ENCODE measurements at places on chromosomes 11 and 22.

DNA sequence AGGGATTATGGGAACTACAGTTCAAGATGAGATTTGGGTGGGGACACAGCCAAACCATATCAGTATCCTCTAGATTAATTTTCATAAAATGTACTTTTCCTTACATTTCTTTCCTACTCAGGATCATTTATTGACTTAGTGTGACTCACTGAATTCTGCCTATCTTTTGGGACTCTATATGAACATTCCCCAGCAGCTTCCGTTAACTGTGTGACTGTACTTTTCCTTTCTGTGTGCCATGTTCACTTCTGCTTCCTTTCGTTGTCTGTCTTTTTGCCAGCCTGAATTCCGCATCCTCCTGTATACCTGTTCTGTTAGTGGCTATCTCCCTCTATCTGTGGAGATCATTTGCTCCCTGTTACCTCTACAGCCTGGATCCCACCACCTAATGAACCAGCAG lies 48.8 kb downstream of the SPECC1L start:
- DNase-seq, result no peak

DNA sequence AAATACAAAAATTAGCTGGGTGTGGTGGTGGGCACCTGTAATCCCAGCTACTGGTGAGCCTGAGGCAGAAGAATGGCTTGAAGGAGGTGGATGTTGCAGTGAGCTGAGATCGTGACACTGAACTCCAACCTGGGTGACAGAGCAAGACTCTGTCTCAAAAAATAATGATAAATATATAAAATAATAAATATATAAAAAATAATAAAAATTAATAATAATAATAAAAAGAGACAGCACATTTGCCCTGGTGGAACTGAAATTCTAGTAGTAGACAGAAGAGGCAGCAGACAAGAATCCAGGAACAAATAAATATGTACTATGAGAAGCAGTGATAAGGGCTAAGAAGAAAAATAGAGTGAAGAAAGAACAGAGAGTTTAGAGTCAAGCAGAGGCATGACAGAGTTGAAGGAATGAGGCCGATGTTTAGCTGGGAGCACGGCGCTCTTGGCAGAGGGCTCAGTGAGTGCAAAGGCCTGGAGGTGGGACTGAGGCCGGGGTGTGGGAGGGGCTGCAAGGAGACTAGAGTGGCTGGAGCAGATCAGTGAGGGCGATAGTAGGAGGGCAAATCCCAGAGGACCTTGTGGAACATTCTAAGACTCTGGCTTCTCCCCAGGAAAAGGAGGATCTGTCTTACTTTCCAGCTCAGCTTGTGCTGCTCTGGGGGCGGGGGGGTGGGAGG lies 410.3 kb downstream of the MN1 start:
- DNase-seq, result no peak

- no peak for DNase-seq
Observed at GRCh38 chr11:74443071-74443864, 24.1 kb downstream of the KCNE3 start.

- no peak for DNase-seq
Observed at GRCh38 chr11:26344647-26345046, 12.7 kb downstream of the ANO3 start.

- DNase-seq, result no peak
Observed at GRCh38 chr11:60854847-60855725, 664 bp downstream of the PTGDR2 start.

- DNase-seq, result no peak
Observed at GRCh38 chr11:69287968-69288882, 5.7 kb upstream of the MYEOV start.

DNA sequence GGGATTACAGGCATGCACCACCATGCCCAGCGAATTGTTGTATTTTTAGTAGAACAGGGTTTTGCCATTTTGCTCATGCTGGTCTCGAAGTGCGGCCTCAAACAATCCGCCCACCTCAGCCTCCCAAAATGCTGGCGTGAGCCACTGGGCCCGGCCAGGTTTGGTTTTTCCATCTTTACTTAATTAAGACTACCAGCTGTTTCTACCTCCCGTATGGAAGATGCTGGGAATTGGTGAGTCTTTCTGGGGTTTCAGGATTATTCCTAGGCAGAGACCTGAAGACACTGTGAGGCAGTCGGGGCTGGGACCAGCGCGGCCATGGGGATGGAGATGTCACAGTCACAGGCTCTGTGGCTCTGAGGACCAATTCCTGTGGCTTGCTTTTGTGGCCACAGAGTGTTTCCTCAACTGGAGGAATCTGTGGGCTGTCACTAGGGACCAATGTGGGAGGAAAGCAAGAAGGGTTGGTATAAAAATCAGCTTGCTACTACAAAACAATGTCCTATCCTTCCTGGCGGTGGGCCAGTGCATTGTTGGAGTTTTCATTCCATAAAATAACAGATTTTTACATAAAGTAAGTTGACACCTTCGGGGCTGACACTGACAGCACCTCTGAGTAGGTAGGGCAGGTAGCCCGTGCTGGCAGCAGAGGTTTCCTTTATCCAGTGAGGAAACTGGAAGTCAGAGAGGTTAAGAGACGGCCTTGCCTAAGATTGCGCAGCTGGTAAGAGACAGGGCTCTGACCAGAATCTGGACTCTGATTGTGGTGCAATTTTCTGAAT lies 8.4 kb upstream of the FTH1 start:
- no peak for DNase-seq

Data from CD4-positive, alpha-beta T cell treated with Interleukin-15 for 1 hour (primary cell).